Activated CD8-positive, alpha-beta memory T cell treated with anti-CD3 and anti-CD28 coated beads for 4 hours (primary cell): ENCODE measurements at places on chromosomes 6 and 20.

DNA sequence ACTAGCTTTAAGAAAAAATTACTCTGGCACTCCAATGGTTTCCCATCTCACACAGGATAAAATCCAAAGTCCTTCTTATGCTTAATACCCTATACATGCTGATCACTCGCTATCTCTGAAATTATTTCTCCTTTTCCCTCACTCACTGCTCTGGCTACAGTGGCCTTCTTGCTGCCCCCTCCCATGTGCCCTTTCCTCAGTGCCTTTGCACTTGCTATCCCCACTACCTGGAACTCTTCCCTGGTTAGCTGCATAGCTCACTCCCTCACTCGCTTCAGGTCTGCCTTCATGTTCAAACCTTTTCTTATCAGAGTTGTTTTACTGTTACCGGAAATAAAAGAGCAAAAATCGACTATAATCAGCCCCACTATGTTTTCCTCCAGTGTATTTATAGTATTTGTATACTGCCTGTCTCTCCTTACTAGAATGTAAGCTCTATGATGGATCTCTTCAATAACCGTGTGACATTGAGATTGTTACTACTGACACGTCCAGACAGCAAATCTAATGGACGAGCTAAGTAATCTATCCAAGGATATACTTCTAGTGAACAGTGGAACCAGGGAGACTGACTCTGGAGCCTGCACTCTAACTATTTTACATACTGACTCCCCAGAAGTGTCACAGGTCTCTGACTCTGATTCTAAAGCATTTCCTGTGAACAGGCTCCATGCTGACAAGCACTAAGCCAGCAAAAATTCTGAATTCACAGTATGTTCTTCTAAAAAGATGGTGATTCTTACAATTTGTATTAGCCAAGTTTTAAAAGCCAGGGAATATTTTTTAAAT lies 25.1 kb downstream of the FKBP5 start:
- DNase-seq = no peak

DNA sequence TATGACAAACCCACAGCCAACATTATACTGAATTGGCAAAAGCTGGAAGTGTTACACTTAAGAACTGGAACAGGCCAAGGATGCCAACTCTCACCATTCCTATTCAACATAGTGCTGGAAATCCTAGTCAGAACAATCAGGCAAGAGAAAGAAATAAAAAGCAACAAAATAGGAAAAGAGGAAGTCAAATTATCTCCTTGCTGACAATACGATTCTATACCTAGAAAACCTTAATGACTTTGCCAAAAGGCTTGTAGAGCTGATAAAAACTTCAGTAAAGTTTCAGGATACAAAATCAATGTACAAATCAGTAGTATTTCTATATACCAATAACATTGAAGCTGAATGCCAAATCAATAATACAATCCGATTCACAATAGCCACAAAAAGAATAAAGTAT lies 32.4 kb downstream of the OR5V1 start:
- no peak for DNase-seq

DNA sequence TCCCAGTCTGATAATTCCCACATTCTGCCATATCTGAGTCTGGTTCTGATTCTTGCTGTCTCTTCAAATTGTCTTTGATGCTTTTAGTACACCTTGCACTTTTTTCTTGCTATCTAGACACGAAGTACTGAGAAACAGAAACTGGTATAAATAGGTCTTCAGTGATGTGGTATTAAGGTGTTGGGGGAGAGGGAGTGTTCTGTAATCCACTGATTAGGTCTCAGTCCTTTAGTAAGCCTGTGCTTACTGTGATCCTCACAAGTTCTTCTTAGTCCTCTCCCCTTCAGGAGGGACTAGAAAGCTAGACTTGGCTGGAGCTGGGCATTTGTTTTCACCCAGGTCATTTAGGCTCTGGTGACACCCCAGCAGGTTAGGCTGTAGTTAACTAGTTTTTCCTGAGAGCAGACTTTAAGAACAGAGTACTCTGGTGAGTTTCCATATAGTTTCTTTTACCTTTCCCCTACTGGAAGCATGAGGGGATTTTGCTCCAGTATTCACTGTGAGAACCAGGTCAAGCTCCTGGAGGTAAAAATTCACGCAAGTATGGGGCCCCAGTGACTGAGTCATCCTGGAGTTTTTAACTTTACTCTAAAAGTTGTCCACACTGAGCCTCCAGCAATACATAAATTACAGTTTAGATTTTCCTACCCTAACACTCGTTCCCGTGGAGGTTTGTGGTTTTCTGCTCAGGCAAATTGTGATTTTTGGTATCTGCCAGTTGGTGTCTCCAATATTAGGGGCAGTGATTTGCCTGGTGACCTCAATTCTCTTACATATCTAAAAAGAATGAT lies 154.6 kb downstream of the CDKAL1 start:
- DNase-seq = no peak

DNA sequence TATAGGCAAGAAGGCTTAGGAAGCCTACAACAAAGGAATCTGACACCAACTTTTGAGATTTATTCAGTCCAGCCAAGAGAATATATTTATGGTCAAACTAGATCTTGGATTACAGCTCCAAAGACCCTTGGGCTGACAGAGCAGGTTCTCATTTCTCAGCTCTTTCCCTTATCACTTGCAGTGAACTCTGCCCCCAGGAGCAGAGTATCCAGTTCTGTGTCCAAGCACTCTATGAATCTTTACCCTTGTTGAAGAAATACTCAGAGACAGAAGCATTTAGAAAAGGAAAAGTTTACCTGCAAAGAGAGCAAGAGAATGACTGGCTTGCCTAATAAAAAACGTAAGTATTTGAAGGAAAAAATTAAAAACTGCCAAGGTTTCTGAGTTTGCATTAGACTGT lies 190.5 kb downstream of the SLC16A10 start:
- no peak for DNase-seq

- no peak for DNase-seq
Observed at GRCh38 chr20:31712564-31713311, 9.9 kb downstream of the BCL2L1 start.

DNA sequence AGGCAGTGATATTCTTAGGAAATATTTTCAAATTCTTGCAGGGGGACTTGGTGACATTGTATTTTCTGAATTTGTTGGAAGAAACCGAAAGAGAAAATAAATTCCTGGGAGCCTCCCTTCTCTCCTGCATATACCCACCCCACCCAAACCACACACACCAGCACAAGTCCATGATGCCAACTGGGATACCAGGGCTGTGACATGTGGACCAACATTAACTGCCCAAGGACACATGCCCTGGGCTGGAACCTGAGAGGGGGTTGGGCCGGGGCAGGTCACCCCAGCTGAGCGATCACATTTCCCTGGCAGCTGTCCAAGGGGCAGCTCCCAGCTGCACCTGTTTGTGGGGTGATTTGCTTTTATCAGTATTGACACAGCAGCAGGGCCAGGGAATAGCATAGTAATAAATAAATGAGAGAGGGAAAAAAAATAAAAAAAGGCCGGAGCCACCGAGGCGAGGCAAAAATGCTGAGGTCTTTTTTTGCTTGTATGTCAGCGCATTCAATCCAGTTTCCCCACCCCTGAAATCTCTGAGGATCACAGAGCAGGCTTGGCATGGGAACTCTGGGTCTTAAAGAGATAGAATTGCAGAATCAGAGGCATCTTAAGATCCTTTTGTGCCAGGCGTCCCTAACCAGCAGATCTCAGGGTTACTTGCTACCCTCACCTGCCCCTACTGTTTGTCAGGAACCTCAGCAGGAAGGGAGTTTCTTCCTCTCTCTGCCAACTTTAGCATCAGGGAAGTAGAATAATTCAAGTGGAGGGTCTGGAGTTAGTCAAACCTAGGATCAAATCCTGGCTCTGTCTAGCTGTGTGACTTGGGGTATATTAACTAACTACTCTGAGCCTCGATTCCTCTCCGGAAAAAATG lies 66.5 kb upstream of the PIM1 start:
- DNase-seq = no peak

GRCh38 chr6:157116426-157116825 lies 206.9 kb downstream of the TMEM242 start:
- DNase-seq = no peak

DNA sequence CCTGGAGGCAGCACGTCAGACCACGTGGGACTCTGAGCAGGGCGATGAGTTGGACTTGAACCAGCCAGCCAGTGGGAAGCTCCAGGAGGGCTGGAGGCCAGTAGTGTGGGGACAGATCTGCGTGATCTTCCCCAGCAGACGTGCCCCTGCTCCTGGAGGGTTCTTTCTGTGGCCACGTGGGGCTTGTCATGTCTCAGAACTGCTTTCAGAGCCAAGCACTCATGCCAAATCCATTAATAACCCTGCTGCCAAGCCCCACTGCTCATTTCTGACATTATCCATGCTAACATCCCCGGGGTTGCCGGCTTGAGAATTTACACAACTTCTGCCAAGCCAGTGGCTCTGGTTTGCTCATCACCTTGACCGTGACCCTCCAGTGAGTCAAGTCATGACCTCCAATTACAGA lies 38.3 kb downstream of the SIRPA start:
- DNase-seq = no peak

DNA sequence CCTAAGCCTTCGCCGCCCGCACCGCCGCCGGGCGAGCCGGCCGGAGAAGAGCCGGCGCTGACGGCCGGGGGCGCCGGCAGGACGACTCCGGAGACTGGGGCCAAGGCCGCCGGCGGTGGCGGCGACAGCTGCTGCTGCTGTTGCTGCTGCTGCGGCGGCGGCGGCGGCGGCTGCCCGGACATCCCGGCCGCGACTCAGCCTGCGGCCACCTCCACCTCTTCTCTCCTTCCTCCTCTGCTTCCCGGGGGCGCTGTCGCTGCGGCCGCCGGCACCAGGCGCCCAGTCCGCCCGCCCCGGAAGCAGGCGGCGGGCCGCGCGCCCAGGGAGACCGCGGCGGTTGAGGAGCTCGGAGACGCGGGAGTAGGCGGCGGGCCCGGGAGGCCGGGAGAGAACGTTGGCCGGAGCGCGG lies 307 bp downstream of the RANBP9 start:
- DNase-seq = no peak
